ENCODE measurements at places on chromosomes 4 and X.
A peak's percentile ranks its signal among the peaks of the same experiment; 100 is the strongest.

DNA sequence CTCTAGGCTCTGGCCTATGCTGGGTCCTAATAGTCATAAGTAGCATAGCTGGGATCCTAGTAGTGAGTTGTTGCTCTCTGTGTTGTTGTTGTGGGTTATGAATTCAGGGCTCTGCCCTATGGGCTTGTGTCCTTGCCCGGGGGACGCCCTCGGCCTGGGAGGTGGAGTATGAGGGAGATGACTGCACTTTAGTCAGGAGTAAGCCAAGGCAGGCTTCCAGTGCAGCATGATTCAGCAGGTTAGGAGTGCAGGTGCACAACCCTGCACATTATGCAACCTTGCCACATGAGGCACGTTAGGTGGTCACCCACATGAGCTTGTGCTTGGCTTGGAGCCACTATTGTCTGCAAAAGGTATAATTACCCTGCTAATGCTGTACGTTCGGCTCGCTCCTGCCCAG lies 58.4 kb upstream of the CCDC149 start:
- no peak for DNase-seq

- no peak for DNase-seq
Observed at GRCh38 chrX:16487620-16488385, 162.2 kb upstream of the S100G start.

GRCh38 chr4:145756244-145756643 lies 76.3 kb downstream of the C4orf51 start:
- DNase-seq, result no peak

DNA sequence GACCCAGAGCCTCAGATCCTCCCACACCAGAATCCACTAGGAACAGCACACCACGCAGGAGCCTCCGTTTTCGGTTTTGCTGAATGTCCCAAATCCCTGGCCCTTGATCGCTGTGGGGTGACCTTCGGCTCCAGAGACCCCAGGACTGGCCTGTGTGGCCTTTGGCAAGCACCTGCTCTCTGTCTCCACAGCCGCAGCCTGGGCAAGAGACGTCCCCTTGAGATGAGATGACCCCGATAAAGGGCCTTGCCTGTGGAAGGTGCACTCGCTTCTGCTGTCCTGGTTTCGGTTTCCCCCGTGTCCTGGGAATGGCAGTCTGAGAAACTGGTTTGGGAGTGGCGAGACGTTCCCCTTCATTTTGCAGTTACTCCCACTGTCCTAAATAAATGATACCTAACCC lies 9.6 kb downstream of the PSAPL1 start:
- DNase-seq, result peak; percentile 47

GRCh38 chr4:138455097-138455496 lies 212.9 kb upstream of the SLC7A11 start:
- DNase-seq, result no peak

DNA sequence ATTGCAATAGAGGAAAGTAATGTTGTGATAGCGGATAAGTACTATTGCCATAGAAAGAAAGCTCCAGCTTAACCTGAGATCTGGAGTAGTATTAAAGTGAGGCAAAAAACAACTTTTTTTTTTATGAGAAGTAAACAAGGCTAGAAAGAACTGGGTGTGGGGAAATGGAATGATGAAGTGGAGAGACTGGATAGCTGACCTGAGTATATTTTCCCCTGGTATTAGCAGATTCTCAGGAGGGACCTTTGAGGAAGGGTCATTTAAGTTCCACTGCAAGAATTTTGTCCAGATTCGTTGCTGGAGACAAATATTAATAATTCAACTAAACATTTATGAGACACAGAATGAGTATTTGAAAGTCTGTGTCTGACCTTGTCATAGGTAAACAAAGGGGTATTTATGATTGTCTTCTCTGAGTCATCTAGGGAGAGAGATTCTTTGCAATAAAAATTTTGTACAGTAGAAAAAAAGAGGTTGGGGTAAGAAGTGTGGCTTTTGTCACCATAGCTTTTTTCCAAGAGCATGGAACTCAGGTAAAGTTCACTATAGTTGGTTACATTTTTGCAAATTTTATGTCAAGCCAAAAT lies 2095.9 kb downstream of the ARAP2 start:
- no peak for DNase-seq

GRCh38 chr4:73842696-73843095 lies 6.2 kb downstream of the CXCL6 start:
- no peak for DNase-seq

GRCh38 chr4:106587558-106587957 lies 219.0 kb upstream of the GIMD1 start:
- DNase-seq, result no peak

DNA sequence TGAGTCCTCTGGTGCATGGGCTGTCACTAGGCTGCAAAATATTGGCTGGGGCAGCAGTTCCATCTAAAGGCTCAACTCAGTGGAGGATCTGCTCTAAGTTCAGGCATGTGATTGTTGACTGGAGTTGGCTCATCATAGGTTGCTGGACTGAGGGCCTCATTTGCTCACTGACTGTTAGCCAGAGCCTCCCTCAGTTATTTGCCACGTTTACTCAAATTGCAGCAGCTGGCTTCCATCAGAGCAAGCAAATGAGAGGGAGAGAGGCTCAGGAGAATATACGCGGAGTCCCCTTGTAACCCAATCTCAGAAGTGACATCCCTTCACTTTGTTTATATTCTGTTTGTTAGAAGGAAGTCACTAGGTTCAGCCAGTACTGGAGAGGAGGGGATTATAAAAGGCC lies 54.1 kb downstream of the BMP3 start:
- DNase-seq, result no peak

GRCh38 chr4:25970226-25970675 lies 56.2 kb downstream of the SMIM20 start:
- DNase-seq, result peak; percentile 68
